ENCODE measurements at places on chromosomes 12 and 14.
A peak's percentile ranks its signal among the peaks of the same experiment; 100 is the strongest.

- no peak for DNase-seq
Observed at GRCh38 chr14:76720382-76720813, 40.9 kb upstream of the VASH1 start.

GRCh38 chr12:64916411-64917261, 92.2 kb downstream of the TBC1D30 start:
- DNase-seq = no peak

DNA sequence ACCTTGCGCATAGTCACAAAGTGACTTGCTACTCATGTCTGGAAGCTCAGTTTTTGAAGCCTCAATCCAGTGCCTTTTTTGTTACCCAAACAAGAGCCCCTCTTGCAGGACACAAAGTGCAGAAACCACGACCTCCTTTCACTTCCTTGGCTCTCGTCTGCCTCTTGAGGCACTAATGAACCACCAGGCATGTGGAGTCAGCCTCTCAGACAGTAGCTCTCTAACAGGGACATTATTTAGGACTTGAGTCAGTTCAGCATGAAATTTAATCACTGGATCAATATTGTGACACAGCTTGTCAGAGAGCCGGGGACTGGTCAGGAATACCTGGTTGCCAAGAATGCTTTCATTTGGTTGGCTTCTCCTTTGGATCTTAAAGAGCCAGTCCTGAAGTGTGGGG, 46.7 kb downstream of the HSPB8 start:
- DNase-seq = no peak

DNA sequence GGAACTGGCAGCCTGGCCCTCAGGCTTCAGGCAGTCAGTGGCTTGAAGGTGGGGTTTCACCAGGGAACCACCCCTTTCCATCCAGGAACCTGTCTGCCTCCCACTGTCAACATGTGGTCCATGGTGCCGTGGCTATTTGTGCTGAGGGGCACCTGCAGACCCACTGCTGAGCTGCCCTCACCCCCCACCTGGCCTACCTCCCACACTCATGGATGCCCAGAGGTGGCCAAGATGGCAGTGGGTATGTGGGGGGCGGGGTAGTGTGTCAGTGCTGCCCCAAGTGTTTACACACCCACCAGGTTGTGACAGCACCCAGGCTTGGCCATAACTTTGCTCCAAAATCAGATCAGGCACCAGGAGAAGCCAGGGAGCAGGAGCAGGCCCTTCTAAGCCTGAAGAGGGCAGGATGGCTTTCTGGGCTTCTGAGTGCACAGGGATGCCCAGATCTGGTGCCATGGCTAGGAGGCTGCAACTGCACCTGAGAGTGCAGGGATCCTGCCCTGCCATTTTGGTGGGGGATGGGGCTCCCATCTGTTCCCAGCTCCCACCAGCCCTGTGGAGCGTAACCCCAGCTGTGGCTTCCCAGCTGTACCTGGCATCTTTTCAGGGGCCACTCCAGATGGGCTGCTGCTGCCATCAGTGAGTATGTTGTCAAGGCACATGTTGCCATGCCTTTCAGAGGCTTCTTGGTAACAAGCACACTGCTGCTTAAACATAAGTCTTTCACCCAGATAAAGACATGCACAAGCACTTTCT, 263.9 kb downstream of the LRIG3 start:
- DNase-seq = no peak

DNA sequence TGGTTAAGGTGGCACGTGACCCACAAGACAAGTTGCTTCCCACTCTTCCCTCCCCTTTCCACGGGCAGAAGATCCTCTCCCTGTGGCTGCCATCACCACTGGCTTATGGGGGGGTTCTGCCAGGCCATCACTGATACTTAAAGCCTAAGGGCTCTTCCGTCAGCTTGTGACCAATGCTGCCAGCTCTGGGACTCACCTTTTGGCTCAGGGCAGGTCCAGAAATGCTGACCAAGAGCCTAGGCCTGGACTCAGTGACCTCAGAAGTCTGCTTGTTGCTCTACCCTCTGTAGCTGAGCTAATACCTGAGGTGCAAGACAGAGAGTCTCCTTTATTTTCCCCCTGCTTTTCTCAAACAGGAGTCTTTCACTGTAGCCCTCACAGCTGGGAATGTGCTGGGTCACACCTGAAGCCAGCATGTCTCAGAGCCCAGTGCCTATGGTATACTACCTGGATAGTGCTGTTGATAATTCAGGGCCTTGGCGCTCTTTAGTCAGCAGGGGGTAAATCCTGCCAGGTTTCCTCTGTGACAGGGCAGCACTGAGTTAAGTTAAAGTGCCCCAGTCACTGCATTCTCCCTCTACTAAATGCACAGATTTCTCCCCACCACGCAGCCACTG, 19.7 kb downstream of the FGD4 start:
- DNase-seq = no peak

DNA sequence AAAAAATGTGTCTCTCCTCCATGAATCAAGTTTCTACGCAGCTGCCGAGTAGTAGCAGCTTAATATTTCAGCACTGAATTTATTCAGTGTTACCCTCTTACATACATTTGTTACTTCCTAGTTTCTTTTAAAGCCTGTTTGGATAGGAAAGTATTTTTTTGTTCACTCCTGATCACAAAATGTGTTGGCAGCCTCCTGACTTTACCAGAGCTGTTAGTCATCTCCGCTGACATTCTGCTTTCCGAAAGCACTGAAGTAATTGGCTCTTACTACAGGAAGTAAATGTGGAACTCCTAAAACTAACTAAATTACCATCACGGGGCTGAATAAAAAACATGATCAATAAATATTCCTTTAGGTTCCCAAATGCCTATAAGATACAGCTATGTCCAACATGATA, 225.5 kb downstream of the EPS8 start:
- peak; percentile 34 for DNase-seq

GRCh38 chr12:62631471-62632410, 165.1 kb downstream of the MON2 start:
- DNase-seq = no peak

DNA sequence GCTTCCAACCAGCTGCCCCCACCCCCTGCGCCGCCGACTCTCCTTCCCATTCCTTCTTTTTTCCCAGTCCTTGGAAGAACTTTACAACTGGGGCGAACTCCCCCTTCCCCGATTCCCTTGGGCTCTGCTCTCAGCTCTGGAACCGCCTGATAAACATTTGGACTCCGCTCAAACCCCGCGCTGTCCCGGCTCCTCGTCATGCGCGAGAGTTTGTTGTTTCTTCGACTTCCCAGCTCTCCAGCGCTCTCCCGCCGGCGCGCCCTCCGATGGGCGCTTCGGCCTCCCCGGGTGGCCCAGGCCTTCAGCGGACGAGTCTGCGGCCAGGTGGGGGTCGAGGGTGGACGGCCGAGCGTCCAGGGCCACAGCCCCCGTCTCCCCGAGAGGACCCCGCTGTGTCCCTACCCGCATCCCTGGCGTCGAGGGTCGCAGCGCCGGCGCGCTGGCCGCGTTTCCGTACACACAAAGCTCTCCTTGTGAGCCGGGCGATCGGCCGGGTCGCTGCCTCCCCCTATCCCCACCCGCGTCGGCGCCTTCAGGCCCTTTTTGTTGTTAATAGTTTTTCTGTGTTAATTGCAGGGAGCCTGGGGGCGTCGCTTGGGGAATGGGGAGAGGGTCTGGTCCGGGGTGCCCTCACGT, 847 bp downstream of the MMP14 start:
- no peak for DNase-seq

DNA sequence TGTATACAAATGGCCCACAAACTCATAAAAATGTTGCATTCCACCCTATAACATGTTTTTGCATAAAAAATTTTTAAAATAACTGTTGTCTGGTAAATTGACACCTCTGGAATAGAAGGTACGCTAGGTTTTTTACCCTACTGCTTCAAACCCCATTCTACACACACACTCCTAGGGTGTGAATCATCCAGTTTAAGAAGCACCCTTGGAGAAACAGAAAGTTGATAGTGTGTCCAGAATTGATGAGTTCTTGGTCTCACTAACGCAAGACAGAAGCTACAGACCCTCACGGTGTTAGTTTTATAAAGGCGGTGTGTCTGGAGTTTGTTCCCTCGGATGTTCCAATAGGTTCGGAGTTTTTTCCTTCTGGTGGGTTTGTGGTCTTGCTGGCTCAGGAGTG, 158.5 kb downstream of the KLRB1 start:
- DNase-seq = no peak

DNA sequence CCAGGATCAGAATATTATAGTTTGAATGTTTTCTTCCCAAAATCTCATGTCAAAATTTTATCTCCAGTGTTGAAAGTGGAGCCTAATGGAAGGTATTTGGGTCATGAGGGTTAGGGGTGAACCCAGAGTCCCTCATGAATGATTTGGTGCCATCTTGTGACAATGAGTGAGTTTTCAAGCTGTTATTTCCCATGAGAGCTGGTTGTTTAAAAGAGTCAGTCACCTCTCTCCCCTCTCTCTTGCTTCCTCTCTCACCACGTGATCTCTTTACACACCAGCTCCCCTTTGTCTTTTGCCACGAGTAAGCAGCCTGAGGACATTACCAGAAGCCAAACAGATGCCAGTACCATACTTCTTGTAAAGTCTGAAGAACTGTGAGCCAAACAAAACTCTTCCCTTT, 561.6 kb downstream of the RERGL start:
- DNase-seq = no peak

DNA sequence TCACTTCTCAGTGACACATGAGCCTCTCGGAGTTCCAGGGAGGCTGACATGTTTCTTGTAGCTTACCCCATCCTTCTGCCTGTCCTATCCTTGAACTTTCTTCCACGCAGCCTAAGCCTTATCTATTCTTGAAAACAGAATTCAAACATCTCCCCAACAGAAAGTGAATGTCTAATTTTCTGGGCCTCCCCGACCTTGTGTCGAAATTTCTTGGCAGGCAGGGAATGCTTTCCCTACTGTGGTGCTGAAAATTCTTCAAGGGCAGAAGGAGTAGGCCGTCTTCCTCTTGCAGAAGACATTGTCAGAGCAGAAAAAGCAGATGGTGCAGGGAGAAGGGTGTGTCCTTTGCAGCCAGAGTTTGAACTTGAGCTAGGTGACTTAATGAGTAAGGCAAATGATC, 63.0 kb upstream of the TCL1B start:
- no peak for DNase-seq

GRCh38 chr12:109455706-109456105, 21.4 kb downstream of the KCTD10 start:
- DNase-seq = no peak

GRCh38 chr14:99755629-99756603, 37.3 kb upstream of the EML1 start:
- DNase-seq = no peak

- no peak for DNase-seq
Observed at GRCh38 chr14:99479160-99479905, 1.3 kb downstream of the SETD3 start.

- DNase-seq = no peak
Observed at GRCh38 chr12:30378307-30378706, 317.4 kb downstream of the IPO8 start.

- DNase-seq = peak; percentile 38
Observed at GRCh38 chr14:98229656-98230366, 1042.2 kb downstream of the BCL11B start.

DNA sequence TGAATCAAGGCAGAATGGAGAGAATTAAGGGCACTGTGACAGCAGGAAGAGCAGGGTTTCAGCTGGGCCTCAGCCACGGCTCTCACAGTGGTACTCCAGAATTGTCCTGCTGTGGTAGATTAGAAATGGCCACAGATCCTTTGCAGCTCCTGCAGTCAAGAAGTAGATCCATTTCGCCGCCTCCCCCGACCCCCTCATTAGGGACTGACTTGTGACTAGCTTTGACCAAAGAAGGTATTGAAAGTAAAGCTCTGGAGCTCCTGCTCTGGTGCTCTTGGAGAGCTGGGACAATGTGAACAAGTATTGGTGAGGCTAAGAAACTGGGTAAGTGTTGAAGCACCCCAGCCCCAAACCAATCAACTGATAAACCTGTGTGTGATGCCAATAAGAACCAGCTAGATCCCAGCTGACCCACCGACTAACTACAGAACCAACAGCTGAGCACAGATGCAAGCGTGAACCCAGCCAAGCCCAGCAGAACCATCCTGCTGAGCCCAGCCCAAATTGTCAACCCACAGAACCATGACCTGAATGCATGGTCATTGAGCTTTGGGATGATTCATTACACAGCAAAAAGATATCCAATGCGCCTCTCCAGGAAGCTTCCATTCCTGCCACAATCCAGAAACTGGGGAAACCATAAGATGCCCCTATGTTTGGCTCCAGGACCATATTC, 50.7 kb downstream of the JAG2 start:
- no peak for DNase-seq

- DNase-seq = no peak
Observed at GRCh38 chr12:58491306-58491705, 429.0 kb downstream of the LRIG3 start.

DNA sequence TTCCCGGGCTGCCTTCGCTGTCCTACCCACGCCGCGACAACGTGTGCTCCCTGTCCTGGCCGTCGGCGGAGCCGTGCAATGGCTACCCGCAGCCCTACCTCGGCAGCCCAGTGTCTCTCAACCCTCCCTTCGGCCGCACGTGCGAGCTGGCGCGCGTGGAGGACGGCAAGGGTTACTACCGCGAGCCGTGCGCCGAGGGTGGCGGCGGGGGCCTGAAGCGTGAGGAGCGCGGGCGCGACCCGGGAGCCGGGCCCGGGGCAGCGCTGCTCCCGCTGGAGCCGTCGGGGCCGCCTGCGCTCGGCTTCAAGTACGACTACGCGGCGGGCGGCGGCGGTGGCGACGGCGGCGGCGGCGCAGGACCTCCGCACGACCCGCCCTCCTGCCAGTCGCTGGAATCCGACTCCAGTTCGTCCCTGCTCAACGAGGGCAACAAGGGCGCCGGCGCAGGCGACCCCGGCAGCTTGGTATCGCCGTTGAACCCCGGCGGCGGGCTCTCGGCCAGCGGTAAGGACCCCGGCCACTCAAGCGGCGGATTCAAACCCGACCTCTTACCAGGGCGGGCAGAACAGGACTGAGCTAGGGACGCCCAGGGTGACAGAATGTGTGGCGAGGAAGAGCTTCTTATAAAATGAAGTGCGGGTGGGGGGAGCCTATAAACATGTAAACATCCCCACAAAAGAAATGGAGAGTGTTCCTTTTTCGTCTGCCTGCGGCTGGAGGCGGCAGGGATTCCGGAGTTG, 503 bp downstream of the HOXC12 start:
- DNase-seq = no peak

DNA sequence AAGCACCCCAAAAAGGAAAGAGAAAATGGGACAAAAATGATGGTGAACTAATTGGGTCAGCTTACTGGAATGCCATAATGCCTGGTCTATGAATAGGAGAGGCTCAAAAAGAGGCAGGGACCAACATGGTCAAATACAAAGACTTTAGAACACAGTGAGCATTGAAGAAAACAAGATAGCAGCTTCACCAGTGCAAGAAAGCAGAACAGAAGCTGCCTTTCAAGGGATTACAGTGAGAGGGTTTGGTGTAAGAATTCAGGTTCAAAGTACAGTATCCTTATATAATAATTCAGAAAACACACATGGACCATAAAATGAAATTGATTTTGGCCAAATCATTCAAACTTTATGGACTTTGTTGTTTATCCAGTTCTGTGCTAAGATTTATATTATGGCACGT, 162.1 kb downstream of the NAV3 start:
- no peak for DNase-seq

GRCh38 chr14:26525085-26525484, 72.7 kb downstream of the NOVA1 start:
- no peak for DNase-seq
